Epithelial cell of proximal tubule (primary cell): ENCODE measurements at places on chromosomes 2 and 18.
A peak's percentile ranks its signal among the peaks of the same experiment; 100 is the strongest.

DNA sequence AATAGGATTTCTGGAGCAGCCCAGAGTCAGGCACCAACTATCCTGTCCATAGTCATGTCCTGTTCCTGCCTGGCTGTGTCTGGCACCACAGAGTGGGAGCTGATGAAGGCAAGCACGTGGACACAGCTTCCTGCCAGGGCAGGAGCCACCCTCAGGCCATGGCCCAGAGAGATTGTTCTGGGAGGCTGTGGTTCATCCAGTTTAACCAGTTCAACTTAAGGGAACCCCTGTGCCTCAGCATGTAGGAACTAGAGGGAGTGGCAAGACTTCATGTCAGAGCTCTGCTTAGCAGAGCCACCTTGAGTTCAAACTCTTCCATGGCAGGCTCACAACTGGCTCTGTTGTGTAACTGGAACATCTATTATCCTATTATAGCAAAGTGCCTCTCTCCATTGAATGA lies 73.2 kb upstream of the NCKAP5 start:
- DNase-seq = no peak

DNA sequence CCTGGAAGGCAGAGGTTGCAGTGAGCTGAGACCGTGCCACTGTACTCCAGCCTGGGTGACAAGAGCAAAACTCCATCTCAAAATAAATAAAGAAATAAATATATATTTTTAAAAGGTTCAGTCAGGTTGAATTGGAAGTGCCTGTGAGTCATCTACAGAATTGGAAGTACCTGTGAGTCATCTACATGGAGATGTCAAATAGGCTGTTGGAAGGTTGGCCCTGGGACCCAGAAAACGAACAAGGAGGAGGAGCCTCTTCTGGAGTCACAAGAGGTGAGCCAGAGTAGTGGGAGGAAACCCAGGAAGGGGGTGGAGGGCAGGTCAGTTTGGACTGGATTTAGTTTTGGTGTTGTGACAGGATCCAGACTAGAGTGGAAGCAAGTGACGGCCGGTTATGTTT lies 15.2 kb upstream of the SCYGR1 start:
- no peak for DNase-seq

- DNase-seq = no peak
Observed at GRCh38 chr2:210917465-210917864, 361.1 kb downstream of the CPS1 start.

GRCh38 chr2:101267671-101268656 lies 15.3 kb downstream of the CNOT11 start:
- DNase-seq = no peak

DNA sequence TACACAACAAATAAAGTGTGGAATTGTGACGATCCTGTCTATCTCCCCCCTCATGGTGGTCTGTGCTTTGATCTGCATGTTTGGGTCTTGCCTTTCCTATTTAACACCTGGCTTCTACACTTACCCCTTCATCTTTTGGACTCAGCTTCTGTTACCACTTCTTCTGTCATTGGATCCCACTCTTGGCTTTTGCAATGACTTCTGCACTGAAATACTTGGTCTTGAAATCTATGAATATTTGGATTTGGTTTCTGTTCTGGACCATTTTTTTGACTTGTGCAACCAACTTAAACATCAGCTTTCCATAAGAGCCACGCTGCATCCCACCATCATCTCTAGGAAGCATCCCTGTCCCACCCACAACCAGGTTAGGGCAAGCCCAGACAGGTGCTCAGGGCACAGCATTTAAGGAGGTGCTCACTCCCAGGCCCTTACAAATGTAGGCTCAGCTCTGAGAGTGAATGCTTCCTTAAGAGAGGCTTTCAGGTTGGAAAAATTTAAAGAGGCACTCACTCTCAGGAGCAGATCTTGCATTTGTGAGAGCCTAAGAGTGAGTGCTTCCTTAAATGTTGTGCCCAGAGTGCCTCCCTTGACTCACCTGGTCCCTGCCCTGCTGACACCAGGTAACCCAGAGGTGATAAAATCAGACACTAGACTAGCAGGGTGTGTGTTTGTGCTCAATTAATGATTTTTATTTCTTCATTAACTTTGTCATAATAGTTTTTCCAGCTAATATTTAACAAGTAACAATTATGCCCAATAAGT lies 124.5 kb upstream of the SH3BP4 start:
- no peak for DNase-seq

- no peak for DNase-seq
Observed at GRCh38 chr2:47506436-47506835, 103.5 kb downstream of the MSH2 start.

- DNase-seq = peak; percentile 13
Observed at GRCh38 chr18:79528846-79529245, 133.1 kb downstream of the NFATC1 start.

DNA sequence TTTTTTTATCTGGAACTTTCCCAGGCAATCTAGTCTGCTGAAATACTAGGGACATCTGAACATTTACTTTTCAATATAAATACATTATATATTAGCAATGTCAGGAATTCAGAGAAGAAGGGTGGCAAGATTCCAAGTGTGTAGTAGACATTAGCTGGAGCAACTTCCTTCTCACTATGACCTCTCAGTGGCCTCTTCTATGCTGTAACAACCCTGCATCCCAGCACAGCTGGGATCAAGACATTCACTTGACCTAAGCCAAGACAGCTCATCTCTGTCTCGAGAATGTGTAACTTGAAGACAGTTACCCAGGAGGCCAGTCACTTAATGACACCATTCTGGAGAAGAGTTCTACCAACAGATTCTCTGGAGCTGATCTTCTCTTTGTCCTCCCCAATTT lies 61.7 kb upstream of the RALBP1 start:
- DNase-seq = peak; percentile 79

DNA sequence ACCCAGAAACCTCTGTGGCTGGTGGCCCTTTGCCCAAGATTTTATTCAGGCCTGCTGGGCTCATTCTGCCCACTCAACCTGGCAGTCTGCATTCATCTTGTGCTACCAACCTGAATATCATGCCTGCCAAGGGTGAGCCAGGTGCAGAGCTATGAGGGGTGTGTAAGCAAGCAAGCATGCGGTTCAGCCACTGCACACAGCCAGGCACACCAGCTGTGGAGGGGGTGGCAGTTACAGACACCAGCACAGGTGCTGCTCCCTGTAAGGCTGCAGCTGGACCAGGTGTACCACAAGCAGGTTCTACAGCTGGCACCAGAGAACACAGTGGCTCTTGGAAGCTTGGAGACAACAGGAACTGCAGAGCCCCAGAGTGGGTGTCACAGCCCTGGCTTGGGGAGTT lies 633.2 kb downstream of the FBXO15 start:
- DNase-seq = no peak

- no peak for DNase-seq
Observed at GRCh38 chr2:173357346-173357745, 2.7 kb downstream of the CDCA7 start.

- DNase-seq = no peak
Observed at GRCh38 chr2:100910111-100910510, 90.2 kb downstream of the NPAS2 start.

- DNase-seq = no peak
Observed at GRCh38 chr2:232481322-232482140, 6.1 kb downstream of the ECEL1 start.

- no peak for DNase-seq
Observed at GRCh38 chr2:98445177-98445682, 572 bp downstream of the INPP4A start.

DNA sequence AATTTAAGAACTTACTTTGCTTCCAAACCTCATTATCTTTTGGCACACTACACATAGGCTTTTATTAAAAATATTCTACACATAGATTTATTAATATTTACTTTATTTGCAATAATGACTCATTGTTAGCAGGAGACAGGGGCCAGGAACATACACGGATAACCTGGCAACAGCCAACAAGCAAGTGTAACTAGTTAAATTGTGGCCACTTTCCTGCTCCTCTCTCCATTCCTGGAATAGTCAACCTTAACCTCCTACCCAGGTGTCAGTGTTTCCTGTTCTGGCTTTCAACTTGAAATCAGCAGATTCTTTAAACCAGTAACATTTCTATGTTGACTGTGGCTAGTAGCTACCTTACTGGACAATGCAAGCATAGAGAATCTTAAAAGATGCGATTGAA lies 26.5 kb downstream of the ACVR1 start:
- no peak for DNase-seq

DNA sequence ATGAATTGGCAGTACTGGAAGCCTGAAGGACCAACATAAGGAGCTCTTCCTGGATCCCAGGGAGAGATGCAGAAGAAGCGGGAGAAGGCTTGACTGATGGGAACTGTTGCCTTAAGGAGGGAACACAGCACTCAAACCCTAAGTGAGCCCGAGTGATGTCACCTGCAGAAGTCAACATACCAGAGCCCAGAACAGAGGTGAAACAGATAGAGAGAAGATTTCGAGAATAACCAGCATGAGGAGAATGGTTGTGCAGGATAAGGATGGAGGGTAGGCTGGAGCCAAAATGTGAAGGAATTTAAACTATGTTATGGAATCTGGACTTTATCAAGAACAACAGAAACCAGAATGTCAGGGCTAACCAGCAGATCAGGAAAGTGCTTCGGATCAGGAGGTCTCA lies 463.1 kb upstream of the DDX18 start:
- DNase-seq = no peak

DNA sequence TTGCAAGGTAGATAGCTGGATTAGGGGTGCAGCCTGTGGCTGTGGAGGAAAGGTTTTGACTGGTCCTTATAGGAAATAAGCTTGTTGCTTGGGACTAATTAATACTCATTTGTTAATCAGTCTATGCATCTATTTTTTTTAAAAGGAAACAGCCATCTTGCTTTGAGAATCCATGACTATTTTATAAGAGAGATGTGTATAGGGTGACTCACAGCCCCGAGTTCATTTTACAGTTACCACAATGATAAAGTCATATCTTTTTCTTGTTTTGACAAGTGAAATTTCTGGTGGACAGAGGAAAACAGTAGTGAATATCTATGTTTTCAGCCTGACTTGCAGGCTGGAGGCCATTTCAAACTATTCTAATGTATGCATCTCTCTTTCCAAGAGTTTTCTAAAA lies 193.5 kb upstream of the CCDC68 start:
- DNase-seq = no peak

DNA sequence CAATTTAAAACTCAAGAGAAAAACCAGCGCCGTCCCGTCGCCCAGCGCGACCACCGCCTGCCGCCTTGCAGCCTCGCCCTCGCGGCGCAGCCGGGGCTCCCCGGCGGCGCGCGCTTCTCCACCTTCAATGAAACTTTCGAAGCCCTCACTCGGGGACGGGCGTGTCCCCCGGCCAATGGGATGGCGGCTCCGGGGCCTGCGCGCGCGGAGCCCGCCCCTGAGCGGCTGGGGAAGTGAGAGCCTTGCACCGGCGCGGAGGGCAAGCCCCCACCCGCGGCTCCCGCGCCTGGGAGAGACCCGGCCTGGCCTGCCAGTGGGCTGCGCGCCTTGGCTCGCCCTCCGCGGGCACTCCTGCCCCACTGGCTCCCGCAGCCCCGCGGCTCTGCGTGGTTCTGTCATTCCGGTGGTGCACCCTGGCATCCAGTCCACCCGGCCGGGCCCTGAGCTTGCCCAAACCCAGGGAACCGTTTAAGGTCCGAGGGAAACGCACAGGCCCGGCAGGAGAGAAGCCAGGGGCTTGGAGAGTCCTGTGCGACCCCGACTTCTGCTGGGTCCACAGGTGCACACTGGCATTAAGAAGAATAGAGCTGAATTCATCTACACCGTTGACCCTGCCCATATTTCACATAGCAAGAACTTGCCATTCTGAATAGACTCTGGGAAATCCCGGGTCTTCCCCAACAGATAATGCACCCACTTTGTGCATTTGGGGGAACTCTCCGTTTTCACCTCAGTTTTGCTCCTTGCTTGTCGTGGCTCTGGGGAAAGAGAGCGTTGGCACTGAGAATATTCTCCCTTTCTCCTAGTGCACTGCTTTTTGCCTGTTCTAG lies at the start of gene PIEZO2:
Gene PIEZO2 (minus strand): TSS at position 129 of the 830 bp plus-strand sequence. CDS start 981 bp downstream, outside the sequence.
- DNase-seq = no peak

- DNase-seq = no peak
Observed at GRCh38 chr2:85380048-85380447, 25.5 kb downstream of the ELMOD3 start.

DNA sequence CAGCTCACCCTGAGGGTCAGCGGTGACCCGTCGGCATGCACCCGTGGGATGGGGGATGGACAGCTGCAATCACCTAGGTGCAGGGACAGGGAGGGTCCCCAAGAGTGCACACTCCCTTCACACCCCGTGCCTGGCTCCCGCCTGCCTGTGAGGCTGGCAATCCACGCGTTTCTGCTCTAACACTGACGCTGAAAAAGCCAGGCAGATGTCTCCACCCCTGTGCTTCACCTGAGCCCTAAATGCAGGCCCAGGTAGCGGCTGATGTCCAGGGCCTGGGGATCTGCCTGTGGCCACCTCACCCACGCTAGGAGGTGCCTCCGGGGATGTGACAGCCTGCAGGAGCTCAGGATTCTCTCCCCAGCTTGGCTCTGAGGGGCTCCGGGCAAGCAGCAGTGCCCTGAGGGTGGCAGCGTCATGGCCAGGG lies 212.0 kb upstream of the SALL3 start:
- no peak for DNase-seq

- DNase-seq = no peak
Observed at GRCh38 chr2:54432251-54433015, 23.7 kb upstream of the SPTBN1 start.

GRCh38 chr2:81084101-81084500 lies 779.5 kb upstream of the LRRTM1 start:
- DNase-seq = no peak

GRCh38 chr2:1642066-1642861 lies 102.1 kb downstream of the PXDN start:
- no peak for DNase-seq

GRCh38 chr2:94879982-94880377 lies 8.8 kb downstream of the TEKT4 start:
- no peak for DNase-seq

DNA sequence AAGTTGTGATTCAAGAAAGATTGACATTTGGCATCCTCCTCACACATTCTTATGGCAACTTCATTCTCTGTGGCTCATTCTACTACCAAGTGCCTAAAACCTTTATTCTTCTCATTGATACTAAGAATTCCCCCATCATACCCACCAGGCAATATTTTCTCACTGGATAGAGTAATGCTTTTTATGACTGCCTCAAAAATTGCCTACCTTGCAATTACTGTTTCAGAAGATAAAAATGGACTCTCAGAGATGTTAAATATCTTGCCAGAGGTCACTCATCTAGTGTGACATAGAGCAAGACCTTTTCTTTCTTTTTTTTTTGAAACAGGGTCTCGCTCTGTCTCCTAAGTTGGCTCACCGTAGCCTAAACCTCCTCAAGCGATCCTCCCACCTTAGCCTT lies 192.8 kb upstream of the KYNU start:
- DNase-seq = no peak
